ENCODE measurements at places on chromosomes 1 and 21.

GRCh38 chr1:202291001-202291400, 50.7 kb downstream of the UBE2T start:
- DNase-seq = no peak

GRCh38 chr21:21397464-21397863, 399.3 kb downstream of the NCAM2 start:
- DNase-seq = no peak

DNA sequence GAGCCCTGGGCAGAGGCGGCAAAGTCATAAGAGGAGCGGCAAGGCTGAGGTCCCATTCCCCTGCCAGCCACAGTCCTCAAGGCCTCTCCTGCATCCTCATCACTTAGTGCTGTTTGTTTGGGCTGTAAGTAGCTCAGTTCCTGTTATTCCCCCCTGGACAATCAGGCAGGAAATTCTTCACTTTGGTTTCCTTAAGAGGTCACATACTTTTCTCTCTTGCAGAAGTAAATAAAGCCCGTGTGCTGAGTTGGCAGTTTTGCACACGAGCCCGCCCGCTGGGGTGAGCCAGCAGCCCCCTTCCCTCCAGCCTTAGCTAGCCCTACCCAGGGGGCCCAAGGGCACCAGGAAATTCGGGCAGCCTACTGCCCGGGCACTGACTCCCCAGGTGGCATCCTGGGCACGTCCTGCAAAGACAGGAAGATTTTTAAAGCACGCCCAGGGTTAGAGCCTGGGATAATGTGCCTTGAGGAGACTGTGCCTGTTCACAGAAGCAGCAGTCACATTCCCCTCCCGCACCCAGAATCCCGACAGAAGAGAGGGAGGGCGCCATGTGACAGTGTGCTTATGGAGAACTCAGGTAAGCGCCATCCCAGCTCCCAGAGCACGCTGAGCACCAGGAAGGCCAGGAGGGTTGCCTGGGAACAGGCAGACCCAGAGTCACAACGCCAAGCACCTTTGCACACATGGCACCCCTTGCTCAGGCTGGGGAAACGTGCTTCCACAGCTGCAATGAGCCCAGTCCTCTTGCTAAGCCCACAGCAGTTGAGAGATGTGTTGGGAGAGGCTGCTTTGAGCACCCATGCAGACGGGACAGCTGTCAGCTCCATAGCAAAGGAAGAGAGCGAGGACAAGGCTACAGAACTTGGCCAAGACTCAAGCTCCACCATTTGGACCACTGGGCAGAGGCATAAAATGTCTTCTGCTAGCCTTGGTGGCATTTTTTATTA, 144.5 kb upstream of the TMEM51 start:
- no peak for DNase-seq

- DNase-seq = no peak
These were observed 12.2 kb upstream of the SLC44A3 start for GRCh38 chr1:94807742-94808491.

DNA sequence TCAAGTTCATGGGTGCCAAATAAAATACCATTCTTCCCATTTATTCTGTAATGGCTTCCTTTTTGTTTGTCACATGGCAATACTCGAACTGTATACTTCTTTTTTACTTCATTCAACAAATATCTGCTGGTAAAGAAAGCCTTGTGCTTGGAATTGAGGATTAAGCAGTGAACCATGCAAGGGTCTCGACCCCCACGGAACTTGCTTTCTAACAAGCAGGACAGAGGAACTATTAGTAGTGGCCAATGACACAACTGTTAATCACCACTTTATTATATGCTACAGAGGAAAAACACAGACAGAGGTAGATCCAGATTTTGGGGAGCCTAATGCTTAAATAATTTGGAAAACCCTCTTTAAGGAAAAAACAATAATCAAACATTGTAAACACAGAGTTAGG, 542.2 kb downstream of the DPYD start:
- no peak for DNase-seq

DNA sequence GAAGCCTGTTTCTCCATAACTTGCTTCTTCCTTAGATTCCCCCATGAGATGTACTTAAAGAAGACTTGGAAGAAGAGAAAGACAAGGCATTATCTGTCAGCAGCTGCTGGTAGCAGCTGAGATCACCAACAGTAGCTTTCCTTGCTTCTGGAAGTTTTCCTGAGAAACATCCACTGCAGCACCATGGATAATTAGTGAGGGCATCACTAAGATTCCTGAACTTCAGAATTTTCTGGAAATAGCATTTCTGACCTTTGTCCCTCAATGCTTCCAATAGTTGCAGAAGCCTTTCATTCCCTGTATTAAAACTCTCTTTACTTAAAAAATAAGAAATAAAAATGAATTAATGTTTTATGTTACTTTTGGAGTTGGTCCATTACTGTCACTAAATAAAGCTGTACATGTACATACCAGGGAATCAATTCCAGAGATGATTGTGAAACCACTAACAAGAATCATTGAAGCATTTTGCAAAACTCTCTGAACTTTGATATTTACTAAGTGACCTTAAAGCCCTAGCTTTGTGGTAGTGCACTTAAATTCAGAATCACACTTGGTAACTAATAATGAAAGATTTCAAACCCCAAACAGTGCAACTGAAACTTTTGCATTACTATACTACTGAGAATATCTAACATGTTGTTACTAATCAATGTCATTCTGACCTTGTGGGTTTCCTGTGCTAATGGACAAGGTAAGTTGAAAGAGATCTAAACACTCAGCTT, at the start of gene CFHR4:
TSS of gene CFHR4 (plus strand) at position 538 of the 725 bp plus-strand sequence. CDS start at position 637, 99 bp downstream.
- no peak for DNase-seq

DNA sequence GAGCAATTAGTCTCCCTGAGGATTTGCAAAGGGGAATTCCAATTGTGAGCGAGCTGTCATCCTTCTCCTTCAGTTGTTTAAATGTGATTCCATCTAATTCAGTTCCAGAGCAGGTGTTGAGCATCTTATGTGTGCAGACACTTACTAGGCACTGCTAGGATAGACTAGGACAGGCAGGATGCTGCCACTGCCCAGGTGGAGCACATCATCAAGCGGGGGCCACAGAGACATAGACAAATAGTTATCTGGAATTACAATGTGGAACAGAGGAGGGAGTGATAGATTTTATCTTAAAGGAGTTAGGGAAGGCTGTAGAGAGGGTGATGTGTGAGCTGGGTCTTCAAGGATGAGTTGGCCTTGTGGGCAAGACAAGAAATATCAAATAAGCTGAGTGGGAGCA, 55.9 kb downstream of the CDC7 start:
- DNase-seq = no peak

DNA sequence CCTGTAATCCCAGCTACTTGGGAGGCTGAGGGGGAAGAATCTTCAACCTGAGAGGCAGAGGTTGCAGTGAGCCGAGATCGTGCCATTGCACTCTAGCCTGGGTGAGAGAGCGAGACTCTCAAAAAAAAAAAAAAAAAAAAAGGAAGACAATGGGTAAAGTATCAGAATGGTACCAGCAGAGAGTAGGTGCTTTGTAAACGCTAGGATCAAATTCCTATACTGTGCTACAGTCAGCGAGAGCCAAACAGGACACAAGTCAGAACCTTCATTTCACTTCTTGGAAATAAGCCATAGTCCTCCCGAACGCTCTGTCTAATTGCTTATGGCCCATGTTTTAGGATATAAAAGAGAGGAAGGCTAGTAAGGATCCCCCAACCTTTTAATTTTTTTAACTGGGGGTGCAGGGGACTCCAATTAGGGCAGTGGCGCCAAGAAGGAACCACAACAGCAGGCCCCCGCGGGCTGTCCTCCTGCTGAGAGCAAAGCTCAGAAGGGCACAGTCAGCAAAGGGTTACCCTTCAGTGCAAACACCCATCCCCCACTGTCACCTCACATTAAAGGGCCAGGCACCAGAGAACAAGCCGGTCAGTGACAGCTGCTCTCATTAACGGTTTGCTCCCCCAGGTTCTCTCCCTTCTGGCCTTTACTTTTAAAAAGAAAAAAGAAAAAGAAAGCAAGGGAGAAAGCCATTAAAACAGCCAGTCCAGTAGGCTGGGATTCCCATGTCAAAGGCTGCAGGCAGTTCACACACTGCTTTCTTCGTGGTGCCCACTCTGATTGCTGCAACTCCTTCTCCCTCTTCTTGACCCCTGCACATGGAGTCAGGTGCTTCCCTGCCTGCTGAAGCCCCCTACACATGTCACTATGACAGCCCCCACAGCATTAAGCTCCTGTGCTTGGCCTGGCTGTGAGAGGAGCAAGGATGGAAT, 69.4 kb downstream of the PLPP3 start:
- DNase-seq = no peak

GRCh38 chr1:15835205-15835740, 12.2 kb upstream of the SPEN start:
- no peak for DNase-seq

GRCh38 chr1:95384567-95384966, 150.6 kb downstream of the RWDD3 start:
- peak; percentile 42 for DNase-seq

GRCh38 chr21:27649323-27649722, 682.4 kb upstream of the ADAMTS5 start:
- no peak for DNase-seq

DNA sequence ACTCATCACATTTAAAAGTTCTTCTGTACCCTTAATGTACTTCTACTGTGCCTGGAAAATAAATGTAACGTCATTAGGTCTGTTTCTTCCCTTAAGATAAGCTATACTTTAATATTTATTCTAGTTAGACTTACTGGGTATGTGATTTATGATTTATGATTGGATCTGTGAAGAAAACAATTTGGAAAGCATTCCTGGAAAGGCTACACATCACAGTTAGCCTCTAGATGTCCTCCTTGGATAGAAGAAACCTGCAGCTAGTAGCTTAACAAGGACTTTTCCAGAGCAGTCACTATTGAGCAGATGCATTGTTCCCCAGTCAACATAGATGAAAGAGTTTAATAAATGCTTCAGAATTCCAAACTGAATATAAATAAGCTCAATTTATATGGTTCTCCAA, 22.2 kb upstream of the ABL2 start:
- DNase-seq = peak; percentile 25

- no peak for DNase-seq
These were observed 17.5 kb downstream of the MAB21L3 start for GRCh38 chr1:116128664-116129063.

DNA sequence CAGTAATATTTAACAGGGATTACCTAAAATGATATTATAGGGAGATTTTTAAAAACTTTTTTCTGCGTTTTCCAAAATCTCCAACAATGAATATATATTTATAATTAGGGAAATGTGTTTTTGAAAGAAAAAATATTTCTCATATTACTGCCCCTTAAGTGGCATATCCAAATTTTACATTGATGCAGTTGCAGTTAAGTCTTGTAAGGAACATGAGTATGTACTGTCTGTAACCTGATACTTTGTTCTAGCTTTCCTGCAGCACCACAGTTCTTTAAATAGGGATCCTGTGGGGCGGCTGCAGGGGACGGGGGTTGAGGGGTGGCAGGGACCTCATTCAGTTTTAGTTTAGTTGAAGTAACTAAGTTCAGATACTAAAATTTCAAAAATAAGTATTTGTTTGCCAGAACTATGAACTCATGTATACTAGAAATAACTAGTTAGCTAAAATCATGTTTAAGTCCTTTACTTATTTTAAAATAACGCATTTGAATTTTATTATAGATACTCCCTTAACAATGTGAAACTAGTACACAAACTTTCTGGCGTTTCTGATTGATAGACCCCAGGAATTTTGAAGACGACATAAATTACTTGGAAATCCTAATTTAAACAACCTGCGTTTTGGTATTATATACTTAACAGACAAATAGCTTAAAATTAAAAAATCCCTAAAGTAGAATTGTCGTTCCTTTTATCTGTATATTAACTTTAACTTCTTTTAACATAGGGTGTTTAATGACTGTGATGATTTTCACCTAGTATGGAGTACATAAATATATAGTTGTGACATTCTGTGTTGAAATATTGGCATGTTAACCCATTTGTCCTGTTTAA, 639 bp upstream of the DNAJB4 start:
- DNase-seq = peak; percentile 75

DNA sequence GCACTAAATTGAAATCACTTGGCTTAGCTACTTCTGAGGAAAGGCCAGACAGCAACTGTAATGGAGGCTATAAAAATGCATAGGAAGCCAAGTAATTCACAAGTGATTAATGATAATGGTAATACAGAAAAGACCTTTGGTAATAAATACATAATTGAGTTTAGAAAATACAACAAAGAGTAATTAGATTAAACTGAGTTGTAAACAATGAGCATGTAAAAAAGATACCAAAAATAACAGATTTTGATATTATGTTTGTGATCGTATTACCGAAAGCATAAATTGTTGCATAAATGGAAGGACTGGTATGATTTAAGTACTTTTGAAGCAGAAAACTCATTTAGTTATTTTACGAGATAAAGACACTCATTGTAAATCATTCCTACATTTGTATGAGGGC, 556.7 kb upstream of the TMPRSS15 start:
- no peak for DNase-seq

- DNase-seq = no peak
These were observed 23.0 kb downstream of the IQGAP3 start for GRCh38 chr1:156549390-156549789.

DNA sequence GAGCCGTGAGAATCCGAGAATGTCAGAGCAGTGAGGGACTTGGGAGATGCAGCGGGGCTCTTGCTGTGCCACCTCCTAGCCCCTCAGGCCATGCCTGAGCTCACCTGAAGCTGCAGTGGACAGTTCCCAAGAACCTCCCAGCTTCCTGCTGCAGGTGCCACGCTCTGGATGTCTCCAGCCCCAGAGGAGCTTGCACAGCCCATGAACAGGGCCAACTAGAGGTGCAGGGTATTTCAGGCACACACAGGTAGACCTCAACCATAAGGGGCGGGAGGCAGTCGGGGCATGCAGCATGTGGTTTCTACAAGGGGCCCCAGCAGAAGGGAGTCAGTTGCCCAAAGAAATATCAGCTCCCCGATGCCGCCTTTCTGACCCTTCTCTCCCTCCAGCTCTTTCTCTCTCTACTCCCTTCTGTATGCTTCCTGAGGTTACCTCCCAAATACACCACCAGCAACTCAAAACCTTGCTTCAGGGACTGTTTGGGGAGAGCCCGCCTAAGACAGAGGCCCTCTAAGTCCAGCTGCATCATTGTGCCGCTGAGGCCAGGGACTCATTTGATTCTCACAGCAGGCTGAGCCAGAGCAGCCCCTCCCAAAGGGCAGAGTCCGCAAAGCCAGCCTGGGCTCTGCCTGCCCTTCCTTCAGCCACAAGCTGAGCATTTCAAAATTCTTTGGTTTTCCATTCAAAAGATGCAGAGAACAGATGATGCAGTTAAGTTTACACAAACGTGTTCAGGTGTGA, 209.8 kb downstream of the MATN1 start:
- DNase-seq = no peak

DNA sequence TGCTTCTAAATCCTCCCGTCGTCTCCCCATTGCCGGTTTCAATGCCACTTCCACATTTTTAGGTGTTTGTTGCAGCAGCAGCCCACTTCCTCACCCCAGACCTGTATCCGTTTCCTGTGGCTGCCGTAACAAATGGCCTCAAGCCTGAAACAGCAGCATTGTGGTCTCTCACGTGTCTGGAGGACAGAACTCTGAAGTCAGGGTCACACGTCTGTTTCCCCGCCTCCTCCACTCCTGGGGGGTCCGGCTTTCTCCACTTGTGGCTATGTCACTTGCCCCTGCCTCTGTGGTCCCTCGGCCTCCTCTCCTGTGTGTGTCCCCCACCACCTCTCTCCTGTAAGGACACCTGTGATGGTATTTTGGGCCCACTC, 21.8 kb downstream of the TRPM2 start:
- DNase-seq = no peak

Data from OCI-LY7 (cell line).